ENCODE measurements at places on chromosomes 3 and 15.

DNA sequence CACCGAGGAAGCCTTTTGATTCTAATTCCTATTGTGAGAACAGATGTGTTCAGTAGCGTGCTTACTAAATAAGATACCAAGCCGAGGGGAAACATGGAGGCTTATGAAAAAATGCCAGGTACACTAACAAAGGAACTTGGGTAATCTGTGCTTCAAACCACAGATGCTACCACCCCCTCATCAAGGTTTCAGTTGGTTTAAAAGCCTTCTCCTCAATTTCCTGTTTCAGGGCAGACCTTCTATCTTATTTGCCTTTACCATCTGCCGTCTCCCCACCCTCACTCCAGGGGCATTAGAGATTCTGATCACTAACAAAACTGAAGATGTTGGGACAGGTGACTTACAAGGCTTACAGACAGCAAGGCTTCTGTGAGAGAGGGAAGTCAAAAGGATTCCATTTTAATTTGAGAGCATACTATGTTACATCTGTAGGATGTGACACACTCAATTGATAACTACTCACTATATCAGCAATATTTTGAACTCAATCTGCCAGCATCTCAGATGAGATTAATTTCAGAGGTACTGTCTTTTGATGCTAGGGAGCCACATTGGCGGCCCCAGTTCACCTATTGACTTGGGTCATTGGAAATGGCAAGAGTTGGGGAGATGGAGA lies 60.6 kb upstream of the PLCL2 start:
- no peak for DNase-seq

DNA sequence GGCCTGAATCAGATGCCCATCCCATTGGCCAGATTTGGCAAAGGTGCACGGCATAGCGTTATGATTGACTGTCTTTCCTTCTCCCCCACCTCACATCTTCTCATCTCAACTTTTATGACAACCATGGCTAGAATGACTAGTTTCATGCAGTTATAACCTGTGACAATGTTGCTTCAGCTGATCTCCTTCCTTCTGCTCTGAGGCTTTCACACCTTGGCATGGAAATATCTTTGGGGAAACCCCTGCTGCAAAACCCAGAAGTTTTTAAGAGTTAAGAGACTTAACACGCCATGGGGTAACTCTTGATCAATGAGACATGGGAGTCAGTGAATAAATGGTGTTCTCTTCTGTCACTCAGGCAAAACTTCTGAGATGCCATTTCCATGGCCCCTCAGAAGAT lies 290.7 kb upstream of the MDFIC2 start:
- no peak for DNase-seq

DNA sequence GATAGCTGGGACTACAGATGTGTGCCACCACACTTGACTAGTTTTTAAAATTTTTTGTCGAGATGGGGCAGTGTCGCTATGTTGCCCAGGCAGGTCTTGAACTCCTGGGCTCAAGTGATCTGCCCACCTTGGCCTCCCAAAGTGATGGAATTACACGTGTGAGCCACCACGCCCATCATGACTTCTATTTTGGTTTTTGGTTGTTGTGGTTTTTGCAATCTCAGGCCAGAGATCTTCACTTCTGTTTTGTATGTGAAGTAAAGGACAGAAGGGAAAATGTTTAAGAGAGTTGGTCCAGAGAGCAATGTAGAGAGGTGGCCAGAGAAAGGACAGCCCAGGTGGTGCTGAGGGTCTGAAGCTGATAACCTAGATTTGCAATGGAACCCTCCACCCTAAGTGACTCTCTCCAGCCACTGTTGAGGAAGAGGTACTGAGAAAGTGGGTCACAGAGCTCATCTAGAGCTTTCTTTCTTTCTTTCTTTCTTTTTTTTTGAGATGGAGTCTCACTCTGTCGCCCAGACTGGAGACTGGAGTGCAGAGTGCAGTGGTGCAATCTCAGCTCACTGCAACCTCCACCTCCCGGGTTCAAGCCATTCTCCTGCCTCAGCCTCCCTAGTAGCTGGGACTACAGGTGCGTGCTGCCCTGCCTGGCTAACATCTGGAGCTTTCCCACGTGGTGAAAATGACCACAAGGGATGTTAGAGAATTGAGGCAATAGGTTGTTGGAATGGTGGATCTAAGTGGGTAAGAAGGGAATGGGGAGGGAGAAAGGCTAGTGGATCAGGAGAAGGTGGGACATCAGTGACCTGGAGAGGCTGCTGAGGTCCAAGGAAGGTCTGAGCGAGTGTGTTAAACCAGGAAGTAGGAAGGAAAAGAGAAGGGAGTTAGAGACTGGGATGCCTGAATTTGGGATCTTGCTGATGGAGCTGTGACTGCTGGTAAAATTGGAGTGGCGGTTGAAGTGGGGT lies 22.4 kb upstream of the SEMA4B start:
- DNase-seq: no peak

GRCh38 chr3:187922704-187923416 lies 177.6 kb upstream of the BCL6 start:
- DNase-seq: no peak

- DNase-seq: no peak
Measured at GRCh38 chr15:61680260-61681037, 379.8 kb downstream of the VPS13C start.

- no peak for DNase-seq
Measured at GRCh38 chr15:78070049-78070700, 7.3 kb downstream of the TBC1D2B start.

DNA sequence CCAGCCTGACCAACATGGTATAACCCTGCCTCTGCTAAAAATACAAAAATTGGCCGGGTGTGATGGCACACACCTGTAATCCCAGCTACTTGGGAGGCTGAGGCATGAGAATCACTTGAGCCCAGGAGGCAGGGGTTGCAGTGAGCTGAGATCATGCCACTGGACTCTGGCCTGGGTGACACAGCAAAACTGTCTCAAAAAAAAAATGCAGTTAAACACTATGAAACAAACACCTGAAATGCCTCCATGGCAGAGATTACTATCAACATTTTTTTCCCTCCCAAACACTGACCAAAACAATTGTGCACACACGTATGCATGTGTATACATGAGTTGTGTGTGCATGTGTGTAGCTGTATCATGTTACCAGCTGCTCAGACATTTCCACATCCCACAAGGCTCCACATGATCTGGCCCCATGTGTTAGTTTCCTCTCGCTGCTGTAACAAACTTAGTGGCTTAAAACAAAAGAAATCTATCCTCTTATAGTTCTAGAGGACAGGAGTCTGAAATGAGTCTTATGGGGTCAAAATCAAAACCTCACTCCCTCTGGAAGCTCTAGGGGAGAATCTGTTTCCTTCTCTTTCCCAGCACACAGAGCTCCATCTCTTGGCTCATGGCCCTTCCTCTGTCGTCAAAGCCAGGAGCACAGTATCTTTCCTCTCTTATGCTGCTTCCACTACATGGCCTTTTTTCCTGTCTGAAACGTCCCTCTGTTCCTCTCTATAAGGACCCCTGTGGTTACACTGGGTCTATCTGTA lies 34.5 kb downstream of the SLC41A3 start:
- no peak for DNase-seq

GRCh38 chr3:44146073-44146472 lies 95.6 kb upstream of the TOPAZ1 start:
- DNase-seq: no peak

Data from stimulated activated CD8-positive, alpha-beta memory T cell treated with anti-CD3 and anti-CD28 coated beads, Interleukin-4, amount 100 ng/mL, for 4 hours (primary cell).